T-cell (primary cell): ENCODE measurements at places on chromosomes 12 and 14. TPM values are rescaled to one million over a fixed set of nuclear protein-coding genes. Genes with fewer than 3 reads are reported as not detected.
A peak's percentile ranks its signal among the peaks of the same experiment; 100 is the strongest.

DNA sequence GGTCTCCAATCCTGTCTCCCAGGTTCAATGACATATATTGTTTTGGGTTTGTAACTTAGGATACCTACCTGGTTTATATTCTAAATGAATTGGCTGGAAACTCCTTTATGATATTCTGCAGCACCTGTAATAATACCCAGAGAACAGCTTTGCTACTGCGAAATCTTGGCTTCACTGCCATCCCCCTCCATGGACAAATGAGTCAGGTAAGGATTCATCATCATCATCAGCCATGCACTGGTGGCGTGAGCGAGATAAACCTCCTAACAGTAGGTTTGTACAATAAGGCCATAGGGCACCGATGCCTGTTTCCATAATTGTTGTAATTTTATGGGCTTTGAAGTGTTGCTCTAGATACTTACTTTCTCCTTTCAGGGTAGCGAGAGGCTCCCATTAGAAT is 10.7 kb downstream of the DDX47 start:
- no peak for DNase-seq

GPR137C gene
- total RNA-seq = not detected

GRCh38 chr14:103072595-103073366 is 11.2 kb upstream of the LBHD2 start:
- no peak for DNase-seq

TEX52 gene
- total RNA-seq = not detected

GRCh38 chr12:91361864-91362263 is 179.2 kb upstream of the DCN start:
- no peak for DNase-seq

- DNase-seq = peak; percentile 54
These were observed 865 bp upstream of the ZFP36L1 start for GRCh38 chr14:68793734-68794129.

GRCh38 chr12:123996581-123996980 is 23.6 kb downstream of the ZNF664 start:
- no peak for DNase-seq

GRCh38 chr12:31323391-31324115 is 2.4 kb downstream of the SINHCAF start:
- peak; percentile 58 for DNase-seq

- peak; percentile 14 for DNase-seq
These were observed 174.2 kb upstream of the SLC38A2 start for GRCh38 chr12:46546634-46547273.

GRCh38 chr12:57157588-57158173 is 10.3 kb upstream of the LRP1-AS start:
- no peak for DNase-seq

ZC2HC1C gene
- total RNA-seq = 0.36 TPM

BMP4 gene
- 0.21 TPM for total RNA-seq

GRCh38 chr12:21336656-21337055 is 1.9 kb upstream of the SLCO1A2 start:
- DNase-seq = no peak

GRCh38 chr14:30375296-30375892 is 183.6 kb upstream of the G2E3 start:
- peak; percentile 46 for DNase-seq

- DNase-seq = no peak
These were observed 56.1 kb downstream of the FIGNL2 start for GRCh38 chr12:51792417-51792816.

GRCh38 chr12:45336762-45337596 is 121.1 kb downstream of the ANO6 start:
- no peak for DNase-seq

CLECL1 gene
- total RNA-seq = 4.1 TPM

DNA sequence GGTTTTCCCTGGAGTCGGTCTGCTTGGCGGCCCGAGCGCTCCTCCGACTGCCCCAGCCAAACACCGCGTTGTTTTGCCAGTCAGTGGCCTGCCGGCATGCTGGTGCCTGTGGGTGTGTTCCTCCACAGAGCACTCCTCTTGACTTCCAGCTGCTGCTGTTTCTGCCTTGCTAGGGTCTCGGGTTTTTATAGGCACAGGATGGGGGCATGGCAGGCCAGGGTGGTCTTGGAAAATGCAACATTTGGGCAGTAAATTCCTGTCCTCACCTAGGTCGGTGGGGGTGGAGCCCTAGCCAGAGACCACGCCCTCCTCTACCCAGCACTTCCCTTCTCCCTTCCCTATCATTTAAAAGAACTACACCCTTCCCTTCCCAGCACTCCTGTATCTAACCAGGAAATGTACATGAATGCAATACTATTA is 34.7 kb upstream of the VASH1 start:
- DNase-seq = no peak

- no peak for DNase-seq
These were observed 71.0 kb downstream of the TESC start for GRCh38 chr12:117028254-117028653.

GRCh38 chr14:101518611-101519473 is 42.5 kb upstream of the DIO3 start:
- DNase-seq = no peak

GRCh38 chr14:80055667-80056496 is 155.4 kb downstream of the DIO2 start:
- DNase-seq = no peak

- no peak for DNase-seq
These were observed 621.6 kb downstream of the CCER1 start for GRCh38 chr12:90333424-90333823.

- DNase-seq = no peak
These were observed 24.4 kb upstream of the FBRSL1 start for GRCh38 chr12:132465269-132466190.

MYO1H gene
- total RNA-seq = not detected

- no peak for DNase-seq
These were observed 83.9 kb downstream of the RPAP3 start for GRCh38 chr12:47621960-47622359.

GRCh38 chr12:121085069-121085468 is 46.0 kb upstream of the OASL start:
- no peak for DNase-seq

GRCh38 chr12:64172143-64172970 is 49.7 kb downstream of the KICS2 start:
- DNase-seq = no peak

DNA sequence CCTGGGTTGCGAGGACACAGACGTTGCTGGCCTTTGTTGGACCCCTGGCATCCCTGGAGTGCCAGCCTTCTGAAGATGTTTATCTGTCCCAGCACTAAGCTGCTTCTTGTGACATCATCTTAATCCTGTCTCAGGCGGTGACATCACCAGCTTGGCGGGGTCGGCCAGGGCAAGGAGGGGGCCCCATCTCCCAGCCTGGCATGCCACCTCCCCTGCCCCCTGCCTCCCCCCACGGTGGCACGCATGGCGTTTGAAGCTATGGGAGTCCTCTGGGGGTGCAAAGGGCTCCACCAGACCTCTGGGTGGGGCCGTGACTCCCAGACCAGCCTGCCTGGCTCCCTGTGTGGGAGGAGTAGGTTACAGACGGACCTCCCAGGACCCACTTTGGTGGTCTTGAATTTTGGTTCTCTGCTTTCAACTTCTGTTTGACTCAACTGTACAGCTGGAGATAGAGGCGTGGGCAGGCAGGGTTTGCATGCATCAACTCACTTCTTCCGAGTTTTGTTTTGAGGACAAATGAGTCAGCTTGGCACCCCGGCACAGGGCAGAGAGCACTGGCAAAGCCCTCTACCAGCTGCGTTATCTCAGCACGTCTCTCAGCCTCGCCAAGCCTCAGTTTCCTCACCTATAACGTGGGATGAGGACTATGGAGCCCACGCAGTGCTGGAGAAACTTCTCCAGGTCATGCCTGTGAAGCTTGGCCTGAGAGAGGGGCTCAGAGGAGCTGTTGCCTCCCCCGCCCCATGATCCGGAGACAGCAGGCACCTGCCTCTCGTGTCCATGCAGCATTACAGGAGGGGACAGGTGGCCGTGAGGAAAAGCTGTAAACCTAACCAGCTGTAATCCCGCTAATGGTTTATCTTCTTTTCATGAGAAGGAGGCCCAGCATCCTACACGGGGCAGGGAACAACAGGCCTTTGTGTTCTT is 38.8 kb upstream of the EML1 start:
- DNase-seq = no peak

CDCA3 gene
- 2.0 TPM for total RNA-seq

GRCh38 chr12:102051431-102051965 is 10.3 kb downstream of the WASHC3 start:
- DNase-seq = no peak

- peak; percentile 43 for DNase-seq
These were observed 140.5 kb downstream of the FOXN3 start for GRCh38 chr14:89276424-89276975.

KRT77 gene
- not detected for total RNA-seq

DNA sequence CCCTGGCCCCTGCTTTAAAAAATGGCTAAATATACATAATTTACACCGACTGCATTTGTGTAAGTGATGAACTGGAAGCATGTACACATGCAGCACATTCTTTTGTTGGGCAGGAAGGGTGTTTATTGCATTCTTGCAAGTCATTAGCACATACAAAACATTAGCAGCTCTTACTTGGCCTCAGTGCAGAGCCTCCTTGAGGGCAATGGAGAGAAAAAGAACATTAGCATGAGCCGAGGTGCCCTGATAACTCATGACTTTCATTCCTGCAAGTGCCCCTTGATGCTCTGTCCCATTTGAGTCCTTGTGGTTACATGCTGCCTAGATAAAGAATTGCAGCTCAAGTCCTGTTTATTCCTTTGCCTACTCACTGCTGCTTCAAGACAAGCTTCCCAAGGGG is 61.9 kb downstream of the PAX9 start:
- DNase-seq = no peak

IQSEC3 gene
- 2.9 TPM for total RNA-seq
